ENCODE measurements at places on chromosomes 1 and 21. TPM values are rescaled to one million over a fixed set of nuclear protein-coding genes. Genes with fewer than 3 reads are reported as not detected.

DNA sequence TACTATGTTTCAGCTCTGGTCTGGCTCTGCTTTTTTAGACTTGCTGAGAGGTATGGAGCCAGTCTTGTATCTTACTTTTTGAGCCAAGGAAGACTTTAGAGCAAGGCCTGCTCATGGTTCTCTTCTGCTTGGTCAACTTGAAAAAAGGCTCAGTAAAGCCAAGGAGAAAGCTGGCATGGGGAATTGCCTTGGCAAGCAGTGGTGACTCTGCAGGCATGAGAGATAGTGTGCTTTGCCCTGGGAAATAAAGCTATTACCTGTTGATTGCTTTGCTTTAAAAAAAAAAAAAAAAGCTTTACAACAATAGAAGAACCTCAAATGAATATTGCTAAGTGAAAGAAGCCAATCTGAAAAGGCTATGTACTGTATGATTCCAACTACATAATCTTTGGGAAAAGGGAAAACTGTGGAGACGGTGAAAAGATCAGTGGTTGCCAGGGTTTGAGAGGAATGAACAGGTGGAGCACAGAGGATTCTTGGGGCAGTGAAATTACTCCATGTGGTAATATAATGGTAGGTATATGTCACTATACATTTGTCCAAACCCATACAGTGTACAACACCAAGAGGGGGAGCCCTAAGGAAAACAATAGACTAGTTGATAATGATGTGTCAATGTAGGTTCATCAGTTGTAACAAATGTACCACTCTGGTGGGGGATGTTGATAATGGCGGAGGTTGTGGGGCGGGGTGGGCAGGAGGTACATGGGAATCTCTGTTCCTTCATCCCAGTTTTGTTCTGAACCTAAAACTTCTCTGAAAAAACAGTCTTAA, 87.6 kb downstream of the HMCN1 start:
- H3K4me1 ChIP-seq: no peaks in the 10 kb centered on the region
- DNase-seq: no peak
- H3K27me3 ChIP-seq: peaks cover 2% of the 10 kb centered on the region
- H3K36me3 ChIP-seq: no peaks in the 10 kb centered on the region
- no peak overlapping the region for H3K27ac ChIP-seq

DNA sequence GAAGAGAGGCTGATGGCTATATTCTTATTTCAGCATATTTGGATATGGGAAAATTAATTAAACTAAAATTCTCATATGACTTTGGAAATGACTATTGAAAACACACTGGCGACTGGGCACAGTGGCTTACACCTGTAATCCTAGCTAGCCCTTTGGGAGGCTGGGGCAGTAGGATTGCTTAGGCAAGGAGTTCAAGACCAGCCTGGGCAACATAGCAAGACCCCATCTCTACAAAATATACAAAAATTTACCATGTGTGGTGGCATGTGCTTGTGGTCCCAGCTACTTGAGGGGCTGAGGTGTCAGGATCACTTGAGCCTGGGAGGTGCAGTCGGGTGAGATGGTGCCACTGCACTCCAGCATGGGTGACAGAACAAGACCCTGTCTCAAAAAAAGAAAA, 26.2 kb downstream of the HS2ST1 start:
- H3K4me3 ChIP-seq: no peak overlapping the region
- no peak for DNase-seq
- H3K27me3 ChIP-seq: no peaks in the 10 kb centered on the region
- no peaks in the 10 kb centered on the region for H3K36me3 ChIP-seq
- no peak overlapping the region for H3K27ac ChIP-seq

DNA sequence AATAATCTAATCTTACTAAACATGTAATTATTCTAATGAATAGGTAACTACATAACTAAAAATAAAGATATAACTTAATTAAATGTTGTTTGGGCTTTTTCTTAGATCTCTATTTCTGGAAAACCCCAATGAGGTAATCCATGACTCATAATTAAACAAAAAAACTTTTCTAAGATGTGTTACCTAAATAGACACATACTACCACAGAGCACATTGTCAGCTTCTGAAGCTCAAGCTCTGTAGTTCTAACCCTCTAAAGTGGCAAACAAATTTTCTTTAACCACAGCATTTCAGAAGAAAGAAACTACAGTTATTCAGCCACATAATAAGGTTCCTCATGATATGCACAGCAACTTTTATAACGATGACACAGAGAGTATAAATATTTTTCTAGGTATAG, 4.2 kb downstream of the OR6K3 start:
- no peaks in the 10 kb centered on the region for H3K27me3 ChIP-seq
- H3K4me1 ChIP-seq: no peaks in the 10 kb centered on the region
- no peak for DNase-seq
- no peaks in the 10 kb centered on the region for H3K36me3 ChIP-seq
- H3K4me3 ChIP-seq: no peak overlapping the region

Gene GJA9
- total RNA-seq: not detected

DNA sequence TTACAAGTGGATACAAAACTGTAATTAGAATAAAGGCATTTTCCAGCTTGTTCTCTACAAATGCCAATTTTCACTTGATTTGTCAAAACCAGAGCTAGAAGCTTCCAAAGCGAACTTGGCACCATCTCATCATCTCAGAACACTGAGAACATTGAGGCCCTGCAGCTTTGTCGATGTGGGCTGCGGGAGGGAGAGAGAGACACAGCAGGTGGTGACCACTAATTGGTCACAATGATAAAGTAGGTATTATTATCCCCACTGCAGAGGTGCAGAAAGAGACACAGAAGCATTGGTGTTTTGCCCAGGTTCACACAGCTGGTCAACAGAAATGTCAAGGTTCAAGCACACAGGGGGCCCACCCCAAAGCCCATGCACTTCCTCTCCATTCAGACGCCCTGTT, 72.2 kb upstream of the KRTAP19-8 start:
- H3K4me3 ChIP-seq: no peak overlapping the region
- no peak for DNase-seq
- H3K27ac ChIP-seq: no peak overlapping the region
- H3K36me3 ChIP-seq: no peaks in the 10 kb centered on the region
- H3K27me3 ChIP-seq: no peaks in the 10 kb centered on the region
